NCI-H2081 treated with DMSO at 0.1 percent for 48 hours (cell line): ENCODE measurements at places on chromosomes 12 and 14.

- DNase-seq, result no peak
Observed at GRCh38 chr12:94832105-94832504, 171.4 kb downstream of the NDUFA12 start.

GRCh38 chr14:71061458-71061857 lies 154.2 kb downstream of the PCNX1 start:
- DNase-seq, result no peak

DNA sequence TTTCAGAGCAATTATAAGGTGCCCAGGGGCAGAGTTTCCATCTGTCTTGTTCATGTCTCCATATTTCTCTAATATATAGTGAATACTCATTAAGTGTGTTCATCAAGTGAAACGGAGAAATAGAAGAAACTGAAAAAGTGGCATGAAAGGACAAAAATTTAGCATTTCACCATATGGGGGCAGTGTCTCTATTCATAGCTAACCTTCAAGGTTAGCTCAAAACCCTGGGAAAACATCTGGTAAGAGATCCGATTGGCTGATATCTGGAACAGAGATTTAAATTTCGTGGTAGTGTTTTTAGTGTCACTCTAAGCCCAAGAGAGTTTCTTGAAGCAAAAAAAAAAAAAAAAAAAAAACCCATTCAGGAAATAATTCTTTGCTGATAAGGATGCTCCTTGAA lies 367.5 kb downstream of the DAD1 start:
- DNase-seq, result no peak

DNA sequence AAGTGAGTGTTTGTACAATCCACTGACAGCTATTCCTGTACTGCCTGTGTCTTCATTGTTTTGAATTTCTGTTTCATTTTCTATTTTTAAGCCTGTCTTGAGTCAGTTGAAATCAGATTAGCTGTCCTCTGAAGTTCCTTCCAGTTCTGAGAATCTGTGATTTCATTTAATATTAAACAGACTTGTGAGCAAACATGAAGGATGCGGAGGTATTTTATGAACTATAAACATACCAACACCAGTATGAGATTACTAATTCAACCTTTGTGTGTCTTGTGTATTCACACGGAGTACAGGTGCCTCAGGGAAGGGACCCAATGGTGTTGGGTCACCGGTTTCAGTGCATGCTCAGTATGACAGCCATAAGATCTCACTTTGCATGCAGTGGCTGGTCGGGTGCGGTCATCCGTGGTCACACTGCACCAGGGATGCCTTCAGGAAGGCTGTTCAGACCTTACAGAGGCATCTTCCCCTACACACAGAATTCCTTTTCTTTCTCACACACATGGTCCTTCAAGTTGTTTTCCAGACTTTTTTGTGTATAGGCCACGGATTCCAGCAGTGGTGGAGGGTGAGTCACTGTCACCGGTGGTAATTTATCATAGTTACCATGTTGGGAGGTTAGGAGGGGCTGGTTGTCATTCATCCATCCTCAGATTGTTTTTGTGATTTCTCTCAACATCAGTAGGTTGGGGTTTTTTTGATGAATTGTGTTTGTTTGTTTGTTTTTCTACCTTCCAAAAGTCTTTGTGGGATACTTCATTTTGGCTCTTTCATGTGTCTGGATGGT lies 103.0 kb upstream of the SFSWAP start:
- DNase-seq, result no peak

DNA sequence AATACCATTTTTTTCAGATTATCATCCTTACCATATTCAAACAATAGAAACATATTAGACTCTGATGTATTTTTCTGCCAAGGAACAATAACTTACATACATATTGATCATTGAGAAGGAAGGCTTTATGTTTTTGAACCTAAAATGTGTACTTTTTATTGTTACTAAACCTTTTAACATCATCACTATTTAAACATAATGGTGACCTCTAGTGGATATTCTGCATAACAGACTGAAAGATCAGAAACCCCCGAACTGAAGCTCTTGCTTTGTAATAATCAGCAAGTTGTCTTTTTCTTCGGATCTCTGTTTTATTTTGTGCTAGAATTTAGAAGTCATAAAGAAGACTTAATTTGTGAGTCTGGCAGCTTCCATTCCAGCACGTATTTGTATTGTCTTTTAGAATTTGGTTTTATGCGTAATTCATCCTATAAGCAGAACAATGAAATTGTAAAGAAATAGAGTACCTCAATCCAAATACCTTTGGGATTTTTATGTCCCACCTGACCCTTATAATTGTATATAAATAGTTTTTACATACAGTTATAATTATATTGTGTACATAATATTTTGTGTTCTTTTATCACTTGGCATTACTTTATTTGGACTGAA lies 125.9 kb upstream of the ATF1 start:
- DNase-seq, result peak; percentile 12

- DNase-seq, result no peak
Observed at GRCh38 chr12:22881878-22882385, 257.0 kb downstream of the ETNK1 start.

- no peak for DNase-seq
Observed at GRCh38 chr14:59305231-59305630, 116.8 kb downstream of the DAAM1 start.

- DNase-seq, result no peak
Observed at GRCh38 chr14:59275668-59276067, 87.2 kb downstream of the DAAM1 start.

DNA sequence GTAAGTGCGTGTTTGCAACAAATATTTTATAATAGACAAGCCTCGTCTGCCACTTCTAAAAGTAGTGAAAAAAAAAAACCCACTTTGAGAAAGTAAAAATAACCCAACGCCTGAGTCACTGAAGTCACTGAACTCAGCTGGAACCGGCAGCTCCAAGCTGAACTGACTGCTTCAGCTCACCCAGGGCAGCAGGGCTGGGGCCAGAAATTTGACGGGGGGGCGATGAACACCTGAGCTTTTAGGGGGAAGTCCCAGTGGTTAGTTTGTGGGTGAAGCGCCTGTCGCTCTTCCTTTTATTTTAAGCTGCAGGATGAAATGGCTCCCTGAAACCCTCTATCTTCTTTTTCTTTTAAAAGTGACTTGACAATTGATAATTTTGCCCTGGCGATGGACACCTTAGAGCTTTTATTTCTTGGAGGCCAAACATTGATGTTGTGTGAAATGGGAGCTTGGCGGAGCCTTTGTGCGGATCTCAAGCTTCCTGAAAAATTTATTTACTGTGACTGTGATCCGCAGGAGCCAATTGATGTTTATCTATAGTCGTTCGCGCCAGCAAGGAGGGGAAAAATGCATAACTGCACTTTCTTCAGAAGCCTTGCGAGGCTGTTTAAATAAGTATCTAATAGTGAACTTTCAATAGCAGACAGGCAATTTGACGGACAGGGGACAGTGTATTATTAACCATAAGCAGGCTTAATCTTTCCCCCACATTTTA lies 173.2 kb upstream of the MYL2 start:
- no peak for DNase-seq

DNA sequence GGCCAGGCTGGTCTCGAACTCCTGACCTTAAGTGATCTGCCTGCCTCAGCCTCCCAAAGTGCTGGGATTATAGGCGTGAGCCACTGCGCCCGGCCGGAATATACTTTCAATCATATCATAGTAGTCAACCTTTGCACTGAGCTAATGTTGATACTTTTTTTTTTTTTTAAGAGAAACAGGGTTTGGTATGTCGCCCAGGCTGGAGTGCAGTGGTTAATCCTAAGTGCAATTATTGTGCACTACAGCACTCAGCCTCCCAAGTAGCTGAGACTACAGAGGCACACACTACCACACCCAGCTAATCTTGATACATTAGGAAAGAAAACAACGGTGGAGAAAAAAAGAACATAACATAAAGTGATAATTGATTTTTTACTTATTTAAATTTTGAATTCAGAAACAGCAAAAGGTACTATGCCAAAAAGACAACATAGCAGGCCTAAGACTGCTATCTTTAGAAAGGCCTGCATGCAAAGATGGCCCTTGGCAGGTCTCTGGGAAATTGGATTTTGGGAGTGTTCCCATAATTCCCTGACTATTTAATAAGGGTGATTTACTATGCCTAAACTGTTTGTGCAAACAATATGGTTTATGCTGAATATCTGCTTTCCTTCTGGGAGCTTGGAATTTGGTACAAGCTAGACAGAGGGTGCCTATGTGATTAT lies 15.5 kb downstream of the BTBD7 start:
- no peak for DNase-seq

GRCh38 chr14:64112867-64113678 lies 181.1 kb downstream of the ESR2 start:
- peak; percentile 75 for DNase-seq

GRCh38 chr14:74221741-74222140 lies 17.5 kb upstream of the VSX2 start:
- no peak for DNase-seq

- no peak for DNase-seq
Observed at GRCh38 chr12:91937706-91938105, 207.9 kb downstream of the BTG1 start.

DNA sequence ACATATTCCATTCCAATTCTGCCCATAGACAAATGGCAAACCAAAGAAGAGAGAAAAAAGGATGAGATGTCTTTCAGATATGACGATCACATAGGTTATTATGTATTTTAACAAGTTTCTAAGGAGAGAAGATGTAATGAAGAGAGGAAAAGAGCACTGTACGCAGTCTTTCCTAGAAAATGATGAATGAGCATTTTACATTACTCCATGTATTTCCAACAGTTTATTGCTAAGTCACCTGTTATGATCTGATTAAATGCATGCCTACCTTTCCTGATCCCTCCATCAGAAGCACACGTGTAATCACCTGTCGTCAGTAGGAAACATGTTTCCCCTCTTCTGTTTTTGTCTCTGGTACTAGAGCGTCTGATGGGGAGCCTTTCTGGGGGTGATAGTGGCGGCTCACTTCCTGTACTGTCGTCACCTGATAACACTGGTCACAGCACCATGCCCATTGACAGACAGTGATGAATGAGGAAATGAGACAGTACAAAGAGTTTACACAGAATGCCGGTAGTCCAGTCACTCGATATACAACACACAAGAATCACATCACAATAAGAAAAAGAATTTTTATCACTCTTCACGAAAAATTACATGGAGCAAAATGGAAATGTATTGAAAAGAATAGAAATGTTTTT lies 161.6 kb downstream of the KCNC2 start:
- no peak for DNase-seq

DNA sequence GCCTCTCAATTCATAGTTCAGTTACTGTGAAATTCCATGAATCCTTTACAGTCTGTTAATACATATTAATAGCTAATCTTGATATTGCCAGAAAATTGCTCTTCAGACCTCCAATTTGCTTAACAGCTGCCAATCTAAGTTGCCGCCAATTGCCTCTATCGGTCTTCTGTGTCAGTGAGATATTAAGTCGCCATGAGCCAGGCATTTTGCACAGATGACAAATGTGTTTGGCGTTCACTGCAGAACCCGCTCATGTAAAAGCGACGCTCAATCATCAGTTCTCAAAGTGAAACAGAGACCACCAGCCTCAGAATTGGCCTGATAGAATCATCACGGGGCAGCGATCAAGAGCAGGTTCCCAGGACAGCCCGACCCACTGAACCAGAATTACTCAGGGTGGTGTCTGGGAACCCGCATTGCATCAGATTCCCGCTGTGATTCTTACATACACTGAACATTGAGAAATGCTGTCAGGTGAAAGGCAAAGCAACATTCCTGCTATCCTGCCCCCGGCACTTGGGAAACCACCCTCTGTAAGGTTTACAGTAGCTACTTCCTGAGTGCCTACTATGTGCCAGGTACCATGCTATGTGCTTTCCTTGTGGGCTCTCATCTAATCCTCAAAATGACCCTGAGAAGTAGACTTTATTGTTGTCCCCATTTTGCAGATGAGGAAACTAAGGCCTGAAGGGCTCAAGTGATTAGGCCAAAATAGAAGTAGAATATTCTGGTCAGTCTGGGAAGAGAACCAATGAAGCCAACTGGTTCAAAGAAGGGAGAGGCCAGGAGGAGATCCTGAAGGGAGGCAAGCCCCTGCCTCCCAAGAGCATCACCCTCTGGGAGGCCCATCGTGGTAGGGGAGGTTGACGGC lies 216.4 kb downstream of the SLC41A2 start:
- DNase-seq, result no peak

GRCh38 chr14:31949709-31950108 lies 127.4 kb upstream of the ARHGAP5 start:
- no peak for DNase-seq

DNA sequence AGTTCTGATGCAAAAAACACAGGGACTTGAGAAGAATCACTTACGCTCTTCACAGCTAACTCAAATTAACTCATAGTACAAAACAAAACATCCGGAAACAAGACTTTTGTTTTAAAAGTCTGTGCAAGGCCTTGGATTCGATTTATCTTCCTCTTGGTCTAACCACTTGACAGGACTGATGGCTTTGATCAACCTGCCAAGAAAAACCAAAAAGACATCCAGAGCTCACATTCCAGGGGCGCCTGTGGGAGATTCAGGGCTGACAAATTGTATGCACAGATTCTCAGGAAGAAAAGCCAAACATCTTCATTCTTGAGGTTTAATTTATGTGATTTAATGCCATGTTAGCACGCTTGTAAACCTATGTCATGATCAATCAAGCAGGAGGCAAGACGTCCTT lies 129.1 kb upstream of the TMCC3 start:
- DNase-seq, result no peak

DNA sequence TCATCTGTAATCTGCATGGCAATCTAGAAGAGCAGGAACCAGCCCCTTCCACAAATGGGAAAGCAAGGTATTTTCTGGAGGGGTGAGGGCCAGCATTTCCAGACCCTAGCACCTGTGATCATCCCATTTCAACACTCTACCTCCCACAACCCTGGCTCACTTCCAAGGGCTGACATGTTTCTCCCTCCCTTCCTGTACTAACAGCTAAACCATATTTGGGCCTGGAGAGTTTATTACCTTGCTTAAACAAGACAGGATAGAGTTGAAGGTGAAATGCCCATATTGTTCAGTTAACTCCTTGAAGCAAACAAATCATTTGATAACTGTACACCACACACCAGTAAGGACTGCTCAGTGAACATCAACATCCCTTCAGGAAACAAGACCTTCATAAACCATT lies 158.4 kb downstream of the PPM1H start:
- no peak for DNase-seq

- no peak for DNase-seq
Observed at GRCh38 chr12:84816916-84817695, 95.5 kb downstream of the SLC6A15 start.

- DNase-seq, result no peak
Observed at GRCh38 chr14:68911594-68912227, 67.4 kb downstream of the ACTN1 start.
